ENCODE measurements at places on chromosomes 12 and 14. TPM values are rescaled to one million over a fixed set of nuclear protein-coding genes. Genes with fewer than 3 reads are reported as not detected.

- DNase-seq = no peak
Measured at GRCh38 chr12:19707948-19708409, 268.7 kb downstream of the AEBP2 start.

Gene NUP37
- polyA plus RNA-seq = 38.7 TPM

Gene CYP46A1
- 6.8 TPM for polyA plus RNA-seq

Gene C3AR1
- 4.5 TPM for polyA plus RNA-seq

DNA sequence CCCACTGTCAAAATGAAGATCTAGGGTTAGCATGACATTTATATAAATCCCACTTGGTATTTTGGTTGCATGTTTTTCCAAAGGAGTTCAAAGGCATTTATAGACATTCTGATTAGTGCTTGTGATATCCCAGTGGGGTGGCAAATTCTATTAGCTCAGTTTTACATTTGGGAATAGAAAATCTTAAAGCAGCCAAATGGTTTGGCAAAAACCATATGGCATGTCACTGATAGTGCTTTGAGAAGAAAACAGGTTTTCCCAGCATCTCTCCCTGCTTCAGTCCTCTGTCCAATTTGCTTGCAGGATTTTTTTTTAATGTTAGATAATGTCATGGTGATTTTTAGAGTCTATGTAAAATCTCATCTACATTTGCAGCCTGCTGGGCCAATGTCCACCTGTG is 225.1 kb upstream of the DIO3 start:
- DNase-seq = no peak

DNA sequence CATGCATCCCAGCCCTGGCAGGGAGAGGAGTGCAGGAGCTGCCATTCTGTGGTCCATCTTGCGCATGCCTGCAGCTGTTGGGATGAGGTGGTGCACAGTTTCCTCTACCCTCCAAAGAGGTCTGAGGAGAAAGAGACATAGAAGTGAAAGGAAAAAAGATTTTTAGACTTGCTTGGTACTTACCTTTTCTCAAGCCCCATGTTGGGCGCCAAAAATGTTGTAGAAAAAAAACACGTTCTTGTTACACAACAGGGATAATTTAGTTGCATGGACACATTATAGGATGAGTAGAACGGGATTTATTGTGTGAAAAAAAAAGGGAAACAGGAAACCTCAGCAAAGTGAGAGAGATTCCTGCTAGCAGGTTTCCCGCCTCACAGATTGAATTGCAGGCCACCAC is 244.4 kb upstream of the GARIN2 start:
- DNase-seq = no peak

- no peak for DNase-seq
Measured at GRCh38 chr12:47941871-47942613, 21.4 kb upstream of the TMEM106C start.

DNA sequence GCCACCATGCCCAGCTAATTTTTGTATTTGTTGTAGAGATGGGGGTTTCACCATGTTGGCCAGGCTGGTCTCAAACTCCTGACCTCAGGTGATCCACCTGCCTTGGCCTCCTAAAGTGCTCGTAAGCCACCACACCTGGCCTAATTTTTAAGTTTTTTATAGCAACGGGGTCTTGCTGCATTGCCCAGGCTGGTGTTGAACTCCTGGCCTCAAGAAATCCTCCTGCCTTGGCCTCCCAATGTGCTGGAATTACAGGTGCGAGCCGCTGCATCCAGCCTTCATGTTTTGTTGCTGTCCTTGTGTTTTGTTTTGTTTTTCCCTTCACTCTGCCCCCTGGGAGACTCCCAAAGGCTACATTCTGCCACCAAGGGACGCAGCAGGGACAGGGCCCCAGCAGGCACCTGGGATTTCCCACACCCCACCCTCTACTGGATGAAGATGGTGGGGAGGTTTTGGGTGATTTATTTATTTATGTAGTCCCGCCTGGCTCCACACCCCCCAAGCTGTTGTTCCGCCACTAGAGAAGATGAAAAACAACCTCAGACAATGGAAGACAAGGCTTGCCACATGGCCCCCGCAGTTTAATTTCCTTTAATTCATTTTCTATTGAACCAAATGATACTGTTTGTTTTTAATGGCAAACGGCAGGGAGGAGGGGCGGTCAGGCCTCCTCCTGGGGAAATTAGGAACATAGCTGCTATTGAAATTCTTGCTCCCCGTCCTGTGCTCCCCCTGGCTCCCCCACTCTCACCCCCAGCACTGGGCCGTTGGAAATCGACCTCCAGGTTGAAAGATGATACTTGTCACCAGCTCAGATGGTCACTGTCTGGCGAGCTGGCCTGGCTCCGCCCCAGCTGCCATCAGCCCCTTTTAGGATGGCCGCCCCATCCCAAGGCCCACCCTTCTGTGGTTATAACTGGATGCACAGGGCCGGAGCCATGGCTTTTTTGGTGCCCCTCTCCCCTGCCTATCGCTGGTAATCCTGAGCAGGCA is 70.3 kb downstream of the RNFT2 start:
- no peak for DNase-seq

- no peak for DNase-seq
Measured at GRCh38 chr12:26539131-26539530, 293.9 kb downstream of the ITPR2 start.

DNA sequence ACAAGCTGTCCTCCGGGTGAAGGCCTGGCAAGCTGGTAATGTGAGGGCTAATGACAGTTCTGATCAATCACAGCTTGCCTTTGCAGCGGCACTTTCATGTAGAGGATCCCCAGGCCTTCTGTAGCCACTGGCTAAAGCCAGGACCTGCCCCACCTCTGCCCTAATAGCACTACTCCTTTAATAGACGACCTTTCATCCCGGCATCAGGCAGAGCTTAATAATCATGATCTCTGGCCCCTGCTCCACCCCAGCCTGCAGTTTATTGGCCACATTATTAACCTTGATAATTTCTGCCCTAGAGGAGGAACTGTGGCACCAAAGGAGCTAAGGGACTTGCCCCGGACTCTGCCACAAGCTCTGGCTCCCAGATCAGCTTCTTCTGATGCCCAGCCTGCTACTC is 142.3 kb upstream of the TBX3 start:
- no peak for DNase-seq

GRCh38 chr14:75497701-75498100 is 24.6 kb upstream of the BATF start:
- DNase-seq = no peak

DNA sequence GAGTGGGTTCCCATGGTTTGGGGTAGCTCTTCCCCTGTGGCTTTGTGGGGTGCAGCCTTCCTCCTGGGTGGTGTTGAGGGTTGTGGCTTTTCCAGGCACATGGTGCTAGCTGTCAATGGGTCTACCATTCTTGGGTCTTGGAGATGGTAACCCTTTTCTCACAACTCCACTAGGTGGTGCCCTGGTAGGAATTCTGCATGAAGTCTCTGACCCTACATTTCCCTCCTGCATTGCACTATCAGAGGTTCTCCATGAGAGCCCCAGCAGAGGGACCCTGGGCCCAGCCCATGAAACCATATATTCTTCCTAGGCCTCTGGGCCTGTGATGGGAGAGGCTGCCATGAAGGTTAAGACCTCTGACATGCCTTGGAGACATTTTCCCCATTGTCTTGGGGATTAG is 1093.3 kb downstream of the SLC16A7 start:
- no peak for DNase-seq

GRCh38 chr14:105343194-105343593 is 28.6 kb downstream of the PACS2 start:
- no peak for DNase-seq

- DNase-seq = no peak
Measured at GRCh38 chr12:124451016-124451415, 116.4 kb downstream of the NCOR2 start.

Gene KRT82
- polyA plus RNA-seq = not detected

Gene ATXN2
- polyA plus RNA-seq = 80.9 TPM

GRCh38 chr14:90061685-90062126 is at the start of gene KCNK13:
KCNK13 (plus strand) TSS chr14:90061994; CDS start chr14:90062206, 212 bp downstream.
- DNase-seq = no peak

DNA sequence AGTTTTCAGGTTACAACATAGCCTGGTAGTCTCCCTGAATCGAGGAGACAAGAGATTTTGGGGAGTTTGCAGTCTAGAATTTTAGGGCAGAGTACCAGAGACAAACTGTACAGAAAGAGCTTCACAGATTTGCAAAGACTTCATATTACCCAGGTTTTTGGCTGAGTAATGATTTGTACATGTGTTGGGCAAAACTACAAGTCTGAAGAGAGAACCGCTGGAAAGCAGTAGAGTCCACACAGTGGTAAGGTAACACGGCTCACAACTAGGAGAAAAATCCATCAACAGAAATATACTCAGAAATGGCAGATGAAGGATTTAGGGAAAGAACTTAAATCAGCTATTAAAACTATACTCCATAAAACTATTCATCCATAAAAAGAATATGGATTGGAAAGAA is 25.7 kb downstream of the FBXO33 start:
- no peak for DNase-seq

Gene ADAM21
- polyA plus RNA-seq = 0.47 TPM

GRCh38 chr14:51774209-51774608 is 86.2 kb upstream of the GNG2 start:
- no peak for DNase-seq

Gene GLIPR1L1
- polyA plus RNA-seq = 0.45 TPM

- DNase-seq = no peak
Measured at GRCh38 chr14:102507857-102508312, 1.7 kb downstream of the ANKRD9 start.

Gene PELI2
- polyA plus RNA-seq = 10.7 TPM

- peak; percentile 60 for DNase-seq
Measured at GRCh38 chr12:123519141-123520001, 14.1 kb downstream of the RILPL1 start.

GRCh38 chr12:132384916-132385774 is 55.8 kb upstream of the GALNT9 start:
- DNase-seq = no peak

GRCh38 chr12:16175840-16176239 is 101.6 kb downstream of the SLC15A5 start:
- DNase-seq = no peak

GRCh38 chr12:68532204-68532886 is 78.4 kb upstream of the RAP1B start:
- no peak for DNase-seq

Gene LRRC9
- 1.1 TPM for polyA plus RNA-seq

- DNase-seq = no peak
Measured at GRCh38 chr12:19893514-19893913, 454.2 kb downstream of the AEBP2 start.

DNA sequence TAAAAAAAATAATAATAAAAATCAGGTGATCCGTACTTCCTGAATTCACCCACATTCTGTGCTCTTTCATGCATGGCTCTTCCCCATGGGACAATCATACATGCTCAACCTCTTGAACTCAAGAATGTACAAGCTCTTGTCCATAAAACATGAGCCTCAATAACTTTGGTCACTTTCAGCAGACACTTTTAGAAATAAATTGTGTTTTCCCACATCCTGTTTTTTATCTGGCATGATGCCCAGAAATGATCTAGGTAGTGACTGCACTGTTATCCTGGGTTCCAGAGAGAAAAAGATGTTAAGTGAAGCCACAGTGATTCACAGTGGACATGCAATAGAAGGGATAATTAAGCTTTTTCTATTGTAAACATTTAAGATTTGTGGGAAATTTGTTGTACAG is 537.6 kb upstream of the TMEM132C start:
- no peak for DNase-seq

Gene RTN1
- 3.7 TPM for polyA plus RNA-seq

- no peak for DNase-seq
Measured at GRCh38 chr12:127270193-127270592, 996.8 kb upstream of the TMEM132C start.

DNA sequence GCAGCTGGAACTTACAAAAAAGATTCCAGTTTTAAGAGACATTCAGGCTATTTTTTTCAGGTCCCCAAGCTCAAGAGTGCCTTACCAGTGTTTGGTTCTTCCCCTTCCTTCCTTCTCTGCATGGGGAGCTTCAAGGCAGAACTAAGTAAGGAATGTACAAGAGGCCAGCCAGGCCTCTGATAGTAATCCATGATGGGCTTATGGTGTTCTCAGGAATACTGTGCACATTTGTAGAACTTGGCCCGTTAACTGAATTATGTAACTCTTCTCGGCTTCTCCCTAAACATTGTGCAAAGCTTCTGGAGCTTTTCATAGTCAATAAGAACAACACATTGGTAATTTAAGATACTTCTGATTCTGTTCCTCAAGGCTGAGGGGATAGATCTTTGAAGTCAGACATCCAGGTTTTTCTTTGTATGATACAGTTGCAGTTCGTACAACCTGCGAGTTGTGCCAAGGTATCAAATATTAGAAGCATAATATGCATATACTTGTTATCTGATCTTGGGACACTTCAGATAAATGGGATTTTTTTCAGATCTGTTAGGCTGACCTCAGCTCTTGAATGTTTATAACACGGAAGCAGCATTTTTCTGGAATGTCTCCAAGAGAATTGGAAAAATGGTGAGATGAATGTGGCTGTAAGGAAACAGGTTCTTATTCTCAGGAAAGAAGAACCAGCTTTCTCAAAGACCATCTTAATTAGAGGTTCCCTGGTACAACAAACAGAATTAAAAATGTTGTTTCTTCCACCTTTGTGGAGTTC is 148.6 kb downstream of the ANO4 start:
- no peak for DNase-seq

Gene RNF212B
- 0.47 TPM for polyA plus RNA-seq

DNA sequence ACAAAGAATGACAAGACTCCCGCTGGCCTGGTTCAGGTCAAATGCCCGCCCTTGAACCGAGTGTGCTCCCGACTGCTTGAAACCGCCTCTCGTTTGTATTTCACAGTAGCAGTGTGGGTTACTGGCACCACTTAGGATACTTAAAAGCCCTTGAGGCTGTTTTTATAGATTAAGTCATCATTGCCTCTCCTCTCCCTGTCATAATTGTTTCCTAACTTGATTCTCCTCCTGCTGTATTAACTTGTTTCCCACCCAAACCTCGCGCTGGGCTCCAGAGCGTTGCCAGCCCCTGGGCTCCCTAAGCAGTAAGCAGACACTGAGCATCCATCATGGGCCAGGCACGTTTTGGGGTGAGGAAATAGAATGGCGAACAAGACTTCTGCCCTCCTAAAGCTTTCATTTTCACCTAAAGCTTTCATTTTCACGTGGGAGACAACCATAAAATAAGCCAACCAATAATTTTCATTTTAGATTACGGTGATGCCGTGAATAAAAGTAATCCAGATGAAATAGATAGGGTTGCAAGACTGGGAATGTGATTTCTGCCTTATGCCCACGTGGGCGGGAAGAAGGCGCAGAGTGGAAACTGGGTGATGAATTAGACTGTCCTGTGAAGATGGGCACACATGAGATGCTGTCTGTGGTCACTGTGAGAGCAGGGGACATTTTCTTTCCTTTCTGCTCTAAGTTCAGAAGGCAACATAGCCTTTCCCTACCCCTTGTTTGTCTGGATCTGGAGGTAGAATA is 97.5 kb downstream of the PPP2R5C start:
- no peak for DNase-seq

DNA sequence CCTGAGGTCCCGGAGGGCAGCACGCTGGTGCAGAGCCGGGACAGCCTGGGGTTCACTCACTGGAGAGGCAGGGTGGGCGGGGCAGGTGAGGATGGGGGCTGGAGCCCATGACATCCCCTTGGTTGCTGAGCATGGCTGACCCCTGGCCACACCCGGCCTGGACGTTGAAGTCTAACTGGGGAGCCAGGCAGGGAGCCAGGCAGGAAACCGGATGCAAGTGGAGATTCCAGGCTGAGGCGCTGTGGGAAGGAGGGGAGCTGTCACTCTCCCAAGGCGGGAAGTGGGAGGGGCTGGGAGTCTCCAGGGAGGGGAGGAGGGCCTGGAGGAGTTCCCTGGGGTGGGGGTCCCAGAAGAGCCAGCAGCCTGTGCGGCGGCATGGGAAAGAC is 7.7 kb upstream of the INF2 start:
- peak; percentile 87 for DNase-seq

- DNase-seq = no peak
Measured at GRCh38 chr14:51996148-51996746, 6.9 kb downstream of the RTRAF start.
